ENCODE measurements at places on chromosomes 4 and X. TPM values are rescaled to one million over a fixed set of nuclear protein-coding genes. Genes with fewer than 3 reads are reported as not detected.

GRCh38 chr4:34250562-34250961 is 1993.8 kb downstream of the ARAP2 start:
- no peak for DNase-seq

ITIH6 gene
- not detected for total RNA-seq

- no peak for DNase-seq
These were observed 247.8 kb downstream of the TEX13A start for GRCh38 chrX:104972737-104973136.

GNRHR gene
- total RNA-seq, result not detected

GRCh38 chr4:110978761-110979160 is 355.9 kb upstream of the PITX2 start:
- no peak for DNase-seq

TCEAL5 gene
- 0.67 TPM for total RNA-seq

- no peak for DNase-seq
These were observed 90.5 kb downstream of the ELOVL6 start for GRCh38 chr4:110107866-110108265.

DNA sequence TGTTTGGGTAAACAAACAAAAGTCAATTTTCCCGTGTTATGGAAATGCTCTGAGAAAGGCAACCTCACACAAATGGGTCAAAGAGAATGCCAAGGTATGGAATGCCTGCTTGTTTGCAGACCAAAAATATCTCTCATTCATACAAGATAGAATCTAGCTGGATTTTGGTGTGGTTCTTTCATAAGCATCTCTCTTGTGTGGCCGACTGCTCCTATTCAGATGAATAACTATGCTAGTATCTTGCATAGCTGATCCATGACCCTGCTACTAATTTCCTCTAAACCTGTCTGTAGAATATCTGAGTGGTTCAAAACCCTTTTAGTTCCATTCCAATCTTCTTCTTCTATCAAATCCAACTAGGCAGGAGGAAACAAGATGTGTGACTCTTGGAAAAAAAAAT is 28.2 kb upstream of the SORBS2 start:
- no peak for DNase-seq

DNA sequence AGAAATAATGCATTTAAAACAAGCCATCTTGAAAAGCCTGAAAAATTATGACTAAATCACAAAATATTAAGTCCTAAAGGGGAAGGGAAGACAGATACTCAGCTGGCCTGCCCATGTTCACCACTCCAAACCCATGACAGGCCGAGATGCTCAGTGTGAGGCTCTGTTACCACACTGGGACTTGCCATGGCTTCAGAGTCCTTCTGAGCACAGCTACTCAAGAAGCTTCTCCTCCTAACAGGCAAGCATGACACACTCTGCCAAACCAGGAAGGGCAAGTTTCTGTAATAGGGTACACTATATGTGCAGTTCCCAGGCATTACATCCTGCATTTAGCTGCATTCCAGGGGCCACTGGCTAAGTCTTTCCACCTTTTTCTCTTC is 34.0 kb upstream of the CYBB start:
- no peak for DNase-seq

DNA sequence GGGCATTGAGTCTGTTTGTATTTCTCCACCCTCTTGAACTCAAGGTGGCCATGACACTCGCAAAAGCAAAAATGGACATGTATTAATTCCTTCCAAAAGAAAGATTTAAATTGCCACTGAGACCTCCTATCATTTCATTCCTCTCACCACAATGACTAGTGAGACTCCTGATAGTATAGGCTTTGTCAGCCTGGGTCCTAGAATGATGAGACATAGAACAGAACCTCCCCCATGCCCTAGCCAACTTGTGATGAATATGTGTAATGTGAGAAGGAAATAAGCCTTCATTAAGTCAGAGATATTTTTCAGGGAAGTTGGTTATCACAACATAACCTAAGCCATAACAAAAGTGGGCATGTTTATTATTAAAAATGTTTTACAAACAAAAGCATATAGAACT is 62.5 kb downstream of the ASB9 start:
- no peak for DNase-seq

DNA sequence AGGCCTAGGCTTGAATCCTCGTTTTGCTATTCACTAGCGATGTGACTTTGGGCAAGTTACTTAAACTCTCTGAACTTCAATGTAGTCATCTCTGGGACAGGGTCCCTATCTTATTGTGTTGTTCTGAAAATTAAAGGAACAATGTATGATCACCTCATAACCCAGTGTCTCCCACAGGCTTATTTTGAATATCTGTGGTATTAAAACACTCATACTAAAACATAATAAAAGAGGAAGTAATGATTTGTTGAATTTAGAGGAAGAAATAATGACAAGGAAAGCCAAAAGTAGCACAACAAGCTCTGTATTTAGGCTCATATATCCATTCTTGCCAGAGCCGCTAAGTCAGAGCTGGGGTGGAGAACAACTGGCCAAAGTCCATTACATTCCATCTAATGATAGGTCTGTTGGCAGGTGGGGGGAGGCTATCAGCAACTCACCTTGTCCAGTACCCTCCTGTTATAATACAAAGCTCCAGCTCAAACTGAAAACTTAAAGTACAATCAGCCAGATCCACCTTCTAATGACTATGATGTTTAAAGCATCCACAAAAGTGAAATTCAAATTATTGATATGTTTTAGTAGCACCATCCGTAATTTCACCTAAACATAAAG is 64.5 kb upstream of the LSM6 start:
- no peak for DNase-seq

DNA sequence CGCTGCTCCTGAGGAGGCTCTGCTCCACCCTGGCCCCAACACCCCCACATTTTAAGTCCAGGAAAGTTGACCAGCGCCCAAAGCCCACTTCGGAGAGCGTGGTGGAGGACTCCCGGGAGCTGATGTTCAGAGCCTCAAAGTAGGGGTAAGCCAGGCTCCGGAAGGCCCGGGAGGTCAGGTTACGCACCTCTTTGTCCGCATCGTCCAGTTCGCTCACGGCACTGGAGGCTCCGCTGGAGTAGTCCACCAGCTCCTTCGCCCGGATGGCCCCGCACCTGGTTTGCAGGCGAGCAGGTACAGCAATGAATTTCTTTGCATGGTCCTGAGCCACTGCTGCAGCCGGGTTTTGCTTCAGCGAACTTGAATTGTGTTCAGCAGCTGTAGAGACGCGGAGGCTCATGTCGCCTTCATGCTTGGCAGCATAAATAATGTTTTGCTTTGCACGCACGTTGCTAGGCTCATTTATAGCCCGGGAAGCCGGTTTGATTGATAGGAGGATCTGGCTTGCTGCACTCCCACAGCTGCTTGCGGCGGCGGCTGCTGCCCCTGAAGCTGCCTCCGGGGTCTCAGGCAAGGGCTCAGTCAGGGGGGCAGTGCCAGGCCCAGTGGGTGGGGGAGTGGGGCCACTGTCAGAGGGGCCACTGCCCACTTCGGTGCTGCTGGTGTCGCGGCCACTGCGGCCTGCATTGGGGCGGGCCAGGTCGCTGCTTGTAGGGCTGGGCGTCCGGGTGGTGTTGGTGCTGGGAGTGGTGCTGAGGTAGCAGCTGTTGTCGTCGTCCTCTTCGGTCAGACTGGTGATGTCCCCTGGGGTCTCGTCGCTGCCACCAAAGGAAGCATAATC is 4.8 kb downstream of the C4orf54 start:
- DNase-seq, result no peak

DNA sequence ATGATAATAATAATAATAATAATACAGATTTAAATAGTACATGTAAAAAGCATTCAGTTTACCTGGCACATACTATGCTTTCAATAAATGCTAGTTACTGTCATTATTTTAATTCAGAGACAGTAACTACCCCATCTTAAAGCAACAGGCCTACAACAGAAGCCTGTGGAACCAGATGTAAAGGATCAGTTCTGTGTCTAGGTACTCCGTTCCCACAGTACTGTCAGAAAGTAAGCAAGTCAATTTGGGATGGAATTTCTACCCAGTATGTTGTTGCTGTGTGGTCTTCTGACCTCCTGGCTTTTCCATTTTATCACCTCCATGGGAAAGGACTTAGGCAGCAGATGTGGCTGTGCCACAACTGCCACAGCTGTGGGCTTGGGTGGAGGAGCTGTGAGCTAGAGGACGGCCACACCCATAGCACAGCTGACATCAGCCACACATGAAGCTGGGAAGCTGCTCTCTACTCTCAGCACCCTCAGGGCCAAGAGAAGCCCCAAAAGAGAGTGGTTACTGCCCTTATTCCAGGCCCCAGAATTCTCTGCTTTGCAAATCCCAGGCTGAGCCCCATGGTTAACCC is 102.8 kb downstream of the CBR4 start:
- no peak for DNase-seq

DNA sequence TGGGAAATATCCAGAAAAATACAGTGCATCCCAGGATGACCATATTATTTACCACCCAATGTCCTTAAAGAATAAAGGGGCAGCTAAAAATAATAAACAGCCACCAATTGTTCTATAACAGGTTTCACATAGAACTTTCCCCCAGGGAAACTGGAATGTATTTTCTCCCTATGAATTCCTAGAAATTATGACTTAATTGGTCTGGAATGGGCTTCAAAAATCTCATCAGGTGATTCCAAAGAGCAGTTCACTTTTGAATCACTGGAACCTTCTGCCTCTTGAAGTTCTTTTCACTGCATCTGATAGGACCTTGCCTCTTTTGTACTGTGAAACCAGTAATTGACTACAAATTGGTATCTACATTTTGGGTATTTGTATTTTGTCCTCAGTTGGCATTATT is 119.3 kb downstream of the ZNF330 start:
- no peak for DNase-seq

DNA sequence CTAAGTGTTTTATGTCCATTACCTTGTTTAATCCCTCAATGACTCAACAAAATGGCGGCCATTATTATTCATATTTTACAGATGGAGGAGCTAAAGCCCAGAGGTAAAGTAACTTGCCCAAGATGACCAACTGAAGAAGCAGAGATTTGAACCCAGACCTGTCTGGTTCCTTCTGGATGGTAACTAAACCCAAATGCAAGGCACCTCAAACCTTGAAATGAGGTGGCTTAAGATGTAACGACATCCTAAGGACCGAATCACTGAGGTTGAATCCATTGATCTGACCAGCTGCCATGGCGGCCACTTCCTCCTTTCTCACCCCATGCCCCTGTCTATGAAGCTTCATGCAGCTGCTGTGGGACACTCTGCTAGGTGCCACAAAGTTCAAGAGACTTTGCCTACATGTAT is 932 bp downstream of the TLR10 start:
- DNase-seq, result no peak

ITGB1BP2 gene
- 85.5 TPM for total RNA-seq

GRCh38 chr4:163833669-163834068 is 339.2 kb downstream of the TMA16 start:
- no peak for DNase-seq

All from cardiac septum (tissue), 1 donor.